ENCODE measurements at places on chromosomes 6 and 20. TPM values are rescaled to one million over a fixed set of nuclear protein-coding genes. Genes with fewer than 3 reads are reported as not detected.

Gene ULBP1
- 2.3 TPM for total RNA-seq

- DNase-seq: no peak
These were observed 214.7 kb downstream of the CLIC5 start for GRCh38 chr6:45800911-45801310.

- DNase-seq: no peak
These were observed 133.8 kb upstream of the CCN2 start for GRCh38 chr6:132084811-132085509.

- DNase-seq: no peak
These were observed 25.3 kb downstream of the ACSS1 start for GRCh38 chr20:25032478-25033264.

DNA sequence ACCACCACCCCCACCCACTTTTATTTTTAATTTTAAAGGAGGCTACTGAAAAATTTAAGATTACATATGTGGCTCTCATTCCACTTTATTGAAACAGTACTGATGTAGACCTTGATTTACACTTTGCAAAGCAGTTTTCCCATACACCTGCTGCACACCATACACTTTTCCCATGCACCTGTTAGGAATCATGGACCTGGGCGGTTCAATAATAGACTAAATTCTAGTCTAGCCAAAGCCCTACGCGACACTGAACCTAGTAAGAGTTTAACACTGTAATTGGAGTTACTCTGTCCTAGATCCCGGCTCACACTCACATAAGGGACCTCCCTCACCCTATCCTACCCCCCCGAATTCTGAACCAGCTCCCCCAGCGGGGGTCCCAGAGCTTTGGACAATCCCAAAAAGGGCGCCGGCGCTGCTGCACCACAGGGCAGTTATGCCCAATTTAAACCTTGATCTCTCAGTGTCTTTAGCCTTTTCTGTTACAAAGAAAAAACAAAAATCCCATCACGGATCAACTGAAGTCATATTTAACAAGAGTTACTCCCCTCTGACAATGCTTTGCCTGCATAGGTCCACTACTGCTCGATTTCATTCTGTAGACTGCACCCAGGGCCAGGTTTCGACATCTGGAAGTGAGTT is 2.4 kb upstream of the GCLC start:
- no peak for DNase-seq

DNA sequence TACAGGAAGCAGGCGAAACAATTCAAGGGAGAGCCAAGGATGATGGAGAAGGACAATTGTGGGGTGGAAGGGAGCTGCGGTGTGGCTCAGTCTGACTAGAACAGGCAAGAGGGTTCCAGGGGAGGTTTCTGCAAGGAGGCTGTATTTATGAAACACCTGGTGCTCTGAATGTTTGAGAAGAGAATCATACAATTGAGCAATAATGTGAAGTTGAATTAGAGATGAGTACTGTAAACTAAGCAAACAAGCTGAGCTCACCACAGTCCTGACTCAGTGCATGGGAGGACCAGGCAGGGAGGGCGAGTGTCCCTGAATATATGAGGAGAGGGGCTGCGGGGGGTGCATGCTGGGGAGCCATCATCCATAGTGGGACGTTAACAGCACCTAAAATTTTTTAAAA is 279.7 kb downstream of the KIF16B start:
- DNase-seq: no peak

Gene NECAB3
- 71.3 TPM for total RNA-seq

DNA sequence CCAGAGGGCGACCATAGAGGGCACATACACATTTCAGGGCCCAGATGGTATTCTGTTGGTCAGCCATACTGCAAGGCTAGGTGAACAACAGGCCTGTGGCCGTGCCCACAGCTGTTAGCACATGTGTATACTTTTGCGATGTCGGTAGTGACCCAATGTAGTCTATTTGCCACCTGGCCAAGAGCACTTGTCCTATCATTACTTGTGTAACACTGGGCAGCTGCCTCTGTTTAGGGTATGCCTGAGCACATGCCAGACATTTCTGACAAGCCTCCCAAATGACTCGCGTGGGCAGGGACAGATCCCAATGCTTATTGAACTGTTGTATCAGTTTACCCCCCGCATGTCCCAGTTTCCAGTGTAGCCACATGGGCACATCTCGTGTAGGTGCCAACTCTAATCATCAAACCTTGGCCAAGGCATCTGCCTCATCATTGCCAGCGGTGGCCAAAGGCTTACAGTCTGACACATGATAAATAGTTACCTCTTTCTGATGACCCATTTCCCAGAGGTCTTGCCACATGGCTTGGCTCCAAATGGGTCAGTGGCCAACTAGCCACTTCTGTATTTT is 74.4 kb upstream of the FBXL4 start:
- no peak for DNase-seq

- no peak for DNase-seq
These were observed 8.5 kb upstream of the PACSIN1 start for GRCh38 chr6:34457382-34457741.

Gene NHLRC1
- total RNA-seq: not detected

Gene C20orf96
- 12.6 TPM for total RNA-seq

Gene WFDC10B
- total RNA-seq: not detected

DNA sequence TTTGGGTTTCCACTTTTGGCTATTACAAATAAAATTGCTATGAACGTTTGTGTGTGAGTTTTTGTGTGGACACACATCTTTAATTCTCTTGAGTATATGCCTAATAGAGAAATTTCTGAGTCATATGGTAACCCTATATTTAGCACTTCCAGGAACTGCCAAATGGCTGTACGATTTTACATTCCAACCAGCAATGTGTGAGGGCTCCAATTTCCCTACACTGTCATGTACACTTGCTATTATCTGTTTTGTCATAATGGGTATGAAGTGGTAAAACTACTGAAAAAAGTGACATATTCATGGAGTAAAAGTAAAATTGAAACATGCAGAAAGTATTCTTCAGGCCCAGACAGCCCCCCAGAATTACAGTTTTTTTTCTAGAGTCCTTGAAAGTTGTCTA is 59.6 kb upstream of the ESR1 start:
- DNase-seq: no peak

GRCh38 chr20:38728191-38728781 is 4.0 kb downstream of the SLC32A1 start:
- DNase-seq: no peak

- no peak for DNase-seq
These were observed 40.4 kb upstream of the SCML4 start for GRCh38 chr6:107864226-107865127.

Gene GRIK2
- not detected for total RNA-seq

Gene PHACTR1
- total RNA-seq: 15.4 TPM

Gene CRISP2
- not detected for total RNA-seq

- DNase-seq: peak; percentile 71
These were observed 54.9 kb downstream of the TAF4 start for GRCh38 chr20:62010551-62011402.

Gene SPDEF
- 0.52 TPM for total RNA-seq

DNA sequence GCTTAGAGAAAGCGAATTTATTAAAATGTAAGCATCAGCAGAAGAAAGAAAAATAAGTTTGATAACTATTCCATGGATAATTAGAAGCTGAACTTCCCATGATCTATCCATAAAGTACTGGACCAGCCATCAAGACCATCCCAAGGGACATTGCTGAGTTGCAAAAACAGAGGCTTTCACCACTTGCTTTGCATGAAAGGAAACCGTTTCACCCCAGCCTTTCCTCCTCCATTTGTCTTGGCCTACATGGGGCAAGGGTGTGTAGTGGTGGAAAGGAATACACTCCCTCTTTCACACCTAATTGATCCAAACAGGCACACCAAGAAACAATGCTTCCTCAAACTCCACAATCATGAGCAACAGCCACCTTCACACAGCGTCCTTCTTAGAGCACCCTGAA is 10.4 kb downstream of the HIVEP2 start:
- peak; percentile 67 for DNase-seq

Gene RNASET2
- total RNA-seq: 105 TPM

Gene ASIP
- 0.82 TPM for total RNA-seq

Gene BPIFB2
- total RNA-seq: not detected

Gene ACTL10
- total RNA-seq: 5.1 TPM

DNA sequence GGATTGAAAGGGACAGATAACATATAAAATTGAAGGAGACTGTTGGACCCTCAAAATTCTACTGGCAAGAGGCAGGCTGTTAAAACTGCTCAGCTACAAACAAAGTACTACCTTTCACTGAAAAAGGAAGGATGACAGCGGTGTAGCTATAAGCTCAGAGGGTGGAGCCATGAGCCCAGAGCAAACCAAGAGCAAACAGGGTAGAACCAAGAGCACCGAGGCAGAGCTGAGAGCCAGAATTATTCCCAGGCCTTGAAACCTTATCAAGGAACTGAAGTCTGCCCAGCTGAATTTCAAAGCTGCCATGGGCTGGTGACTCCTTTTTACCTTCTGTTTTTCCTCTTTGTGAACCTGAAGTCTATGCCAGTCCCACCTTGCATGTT is 74.7 kb upstream of the SLC4A11 start:
- no peak for DNase-seq

GRCh38 chr20:37901654-37902503 is 1.0 kb upstream of the VSTM2L start:
- DNase-seq: peak; percentile 39

Gene LAMA4
- not detected for total RNA-seq

- DNase-seq: peak; percentile 56
These were observed 47.0 kb downstream of the WDR27 start for GRCh38 chr6:169654598-169655391.

GRCh38 chr6:22954749-22955385 is 385.5 kb downstream of the HDGFL1 start:
- no peak for DNase-seq

GRCh38 chr20:50562262-50562701 is 52.1 kb downstream of the PTPN1 start:
- no peak for DNase-seq

Gene CLPSL1
- not detected for total RNA-seq

GRCh38 chr6:131199568-131200272 is 64.5 kb downstream of the AKAP7 start:
- DNase-seq: peak; percentile 95

DNA sequence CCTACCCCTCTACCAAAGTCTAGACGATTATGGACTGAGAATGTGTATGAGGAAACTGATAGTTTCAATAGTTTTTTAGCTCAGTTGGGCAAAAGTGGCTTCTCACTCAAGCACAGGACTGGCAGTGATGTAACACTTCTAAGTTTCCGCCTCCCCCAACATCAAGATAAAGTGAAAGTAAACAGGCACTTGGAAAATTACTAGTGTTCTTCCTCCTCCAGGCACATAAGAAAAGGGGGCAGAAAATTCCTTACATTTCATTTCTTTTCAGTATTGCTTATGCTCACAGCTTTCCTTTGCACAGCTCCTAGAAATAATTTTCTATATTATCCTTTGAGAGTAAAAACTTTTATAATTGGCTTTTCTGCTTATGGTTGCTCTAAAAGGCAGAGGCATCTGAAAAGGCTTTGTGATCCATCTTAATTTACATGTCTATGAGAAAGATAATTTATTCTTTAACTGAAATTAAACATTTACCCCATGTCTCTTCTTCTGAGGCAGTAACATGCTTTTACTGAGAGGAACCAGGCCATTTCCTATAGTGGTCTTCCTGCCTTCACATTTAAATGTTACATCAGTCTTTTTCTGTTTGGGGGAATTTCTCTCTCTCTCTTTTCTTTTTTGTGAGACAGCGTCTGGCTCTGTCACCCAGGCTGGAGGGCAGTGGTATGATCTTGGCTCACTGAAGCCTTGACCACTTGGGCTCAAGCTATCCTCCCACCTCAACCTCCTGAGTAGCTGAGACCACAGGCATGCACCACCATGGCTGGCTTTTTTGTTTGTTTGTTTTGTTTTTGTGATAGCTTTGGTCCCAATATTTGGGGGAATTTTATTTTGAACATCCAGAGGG is 65.0 kb upstream of the EEF1A1 start:
- peak; percentile 70 for DNase-seq

Gene ZNF165
- 3.2 TPM for total RNA-seq

DNA sequence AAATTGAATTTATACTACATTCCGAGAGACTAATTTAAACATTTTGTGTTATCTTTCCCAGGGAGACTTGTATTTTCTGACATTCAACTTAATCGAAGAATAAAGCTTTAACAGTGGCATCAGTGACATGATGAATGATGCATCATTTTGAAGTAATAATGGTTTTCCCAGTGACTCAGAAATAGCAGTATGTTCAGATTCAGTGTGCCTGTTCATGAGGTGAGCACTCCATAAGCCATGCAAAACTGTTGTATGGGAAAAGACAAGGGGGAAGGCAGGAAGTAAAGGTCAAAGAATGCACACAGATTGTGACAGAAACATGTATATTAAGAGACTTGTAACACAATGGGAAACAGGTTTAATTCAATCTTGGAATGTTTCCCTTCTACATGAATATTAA is 1348.2 kb upstream of the GJE1 start:
- no peak for DNase-seq

GRCh38 chr6:34053721-34054120 is 92.2 kb downstream of the GRM4 start:
- DNase-seq: peak; percentile 62

- no peak for DNase-seq
These were observed 969.9 kb upstream of the EPHA7 start for GRCh38 chr6:94389218-94389617.

DNA sequence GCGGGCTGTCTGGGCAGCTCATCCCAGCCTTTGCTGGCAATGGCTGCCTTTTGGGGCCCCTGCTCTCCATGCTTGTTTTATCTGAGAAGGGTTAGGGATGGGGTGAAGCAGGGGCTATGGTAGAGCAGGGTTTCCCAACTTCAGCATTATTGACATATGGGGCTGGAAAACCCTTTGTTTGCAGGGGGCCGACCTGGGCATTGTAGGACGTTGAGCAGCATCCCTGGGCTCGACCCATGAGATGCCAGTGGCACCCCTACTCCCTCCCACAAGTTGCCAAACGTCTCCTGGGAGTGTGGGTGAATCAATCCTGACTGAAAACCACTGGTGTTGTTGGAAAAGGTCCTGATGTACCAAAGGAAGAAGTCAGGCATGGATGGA is 56.9 kb downstream of the KCNK5 start:
- no peak for DNase-seq

DNA sequence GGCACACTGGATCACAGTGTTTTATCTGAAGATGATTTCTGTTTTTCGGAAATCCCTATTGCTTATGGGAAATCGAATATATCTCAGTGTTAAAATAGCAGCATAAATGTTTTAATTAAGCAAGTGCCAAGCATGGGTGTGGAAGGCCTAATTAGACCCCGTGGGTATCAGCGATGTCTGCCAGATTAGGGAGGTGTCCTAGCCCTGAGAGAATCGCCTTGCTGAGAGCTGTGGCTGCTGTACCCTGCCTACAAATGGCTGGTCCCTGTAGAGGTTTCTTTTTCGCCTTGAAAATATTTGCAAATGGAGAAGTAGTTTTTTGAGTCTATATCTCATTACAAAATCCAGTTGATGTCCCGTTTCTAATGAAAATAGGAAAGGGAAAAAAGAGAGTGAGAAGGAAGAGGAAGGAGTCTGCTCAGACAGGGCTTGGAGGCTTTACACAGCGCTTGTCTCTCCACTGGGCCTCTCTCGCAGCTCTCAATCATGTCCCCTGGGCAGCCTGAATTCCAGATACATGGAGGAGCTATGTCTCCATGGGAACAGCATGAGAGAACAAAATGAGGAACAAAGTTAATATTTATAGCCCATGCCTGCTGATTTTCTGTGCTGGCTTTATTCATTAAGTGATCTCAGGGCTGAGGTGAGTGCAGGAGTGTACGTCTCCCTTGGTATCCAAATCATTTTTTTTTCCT is 35.2 kb upstream of the BCLAF1 start:
- no peak for DNase-seq

Gene KCNK16
- total RNA-seq: not detected
